ENCODE measurements at places on chromosomes 3 and 15.

DNA sequence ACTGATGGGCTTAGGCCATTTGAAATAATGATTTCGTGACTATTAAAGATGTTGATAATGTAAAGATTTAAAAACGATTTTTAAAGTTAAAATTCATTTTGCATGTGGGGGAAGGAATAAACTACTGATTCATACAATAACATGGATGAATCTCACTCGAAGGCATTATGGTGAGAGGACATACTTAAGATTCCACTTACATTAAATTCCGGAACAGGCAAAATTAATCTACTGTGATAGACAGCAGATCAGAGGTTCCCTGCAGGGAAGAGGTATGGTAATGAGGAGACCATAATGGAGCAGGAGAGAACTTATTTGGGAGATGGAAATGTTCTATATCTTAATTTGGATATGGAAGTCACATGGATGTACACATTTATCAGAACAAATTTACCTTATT, 28.4 kb upstream of the RAB6B start:
- DNase-seq = no peak

DNA sequence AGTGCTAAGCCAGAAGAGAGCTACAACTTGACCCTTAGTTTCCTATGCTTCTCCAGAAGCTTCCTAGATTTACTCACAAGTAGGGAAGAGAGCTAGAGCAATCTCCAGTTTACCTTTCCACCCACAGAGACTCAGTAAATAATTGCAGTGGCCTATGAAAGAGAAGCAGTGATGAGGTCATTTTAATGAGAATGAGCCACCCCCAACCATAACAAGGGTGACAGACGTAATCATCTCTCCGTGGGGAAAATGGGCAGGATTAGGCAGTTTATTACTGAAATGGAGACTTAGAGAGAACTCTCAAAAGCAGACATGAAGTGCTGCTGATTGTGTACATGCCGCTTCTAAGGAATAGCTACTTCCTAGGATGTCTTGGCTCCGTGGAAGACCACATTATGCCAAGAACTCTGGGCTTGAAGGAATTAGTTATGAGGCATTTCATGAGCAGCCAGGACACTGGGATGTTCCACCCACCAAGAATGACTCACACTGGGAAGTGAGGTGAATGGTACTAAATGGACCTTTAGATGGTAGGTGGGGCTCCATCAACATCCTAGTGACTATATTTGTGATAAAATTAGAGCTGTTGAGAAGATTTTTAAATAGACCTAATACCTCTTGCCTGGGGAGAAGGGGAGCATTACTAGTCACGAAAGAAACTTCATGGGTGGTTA, 160.9 kb downstream of the EDEM1 start:
- DNase-seq = peak; percentile 27

- DNase-seq = no peak
Measured at GRCh38 chr3:180283251-180283650, 246.5 kb upstream of the PEX5L start.

- DNase-seq = no peak
Measured at GRCh38 chr15:80691575-80691974, 3.5 kb upstream of the ABHD17C start.

GRCh38 chr3:197021231-197021630, 8.4 kb downstream of the MELTF start:
- DNase-seq = no peak

DNA sequence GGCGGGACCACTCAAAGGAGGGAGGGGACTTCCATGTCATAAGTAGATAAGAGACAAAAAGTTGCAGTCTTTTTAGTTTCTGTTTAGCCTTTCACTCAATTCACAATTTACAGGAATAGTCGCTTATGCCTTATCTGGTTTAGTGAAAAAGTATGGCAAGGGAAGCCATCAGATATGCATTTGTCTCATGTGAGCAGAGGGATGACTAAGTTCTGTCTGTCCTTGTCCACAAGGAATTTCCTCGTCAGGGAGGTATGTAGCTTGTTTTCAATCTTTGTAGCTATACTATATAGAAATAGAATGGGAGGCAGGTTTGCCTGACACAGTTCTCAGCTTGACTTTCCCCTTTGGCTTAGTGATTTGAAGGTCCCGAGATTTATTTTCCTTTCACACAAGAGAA, 882.8 kb downstream of the NAALADL2 start:
- no peak for DNase-seq

DNA sequence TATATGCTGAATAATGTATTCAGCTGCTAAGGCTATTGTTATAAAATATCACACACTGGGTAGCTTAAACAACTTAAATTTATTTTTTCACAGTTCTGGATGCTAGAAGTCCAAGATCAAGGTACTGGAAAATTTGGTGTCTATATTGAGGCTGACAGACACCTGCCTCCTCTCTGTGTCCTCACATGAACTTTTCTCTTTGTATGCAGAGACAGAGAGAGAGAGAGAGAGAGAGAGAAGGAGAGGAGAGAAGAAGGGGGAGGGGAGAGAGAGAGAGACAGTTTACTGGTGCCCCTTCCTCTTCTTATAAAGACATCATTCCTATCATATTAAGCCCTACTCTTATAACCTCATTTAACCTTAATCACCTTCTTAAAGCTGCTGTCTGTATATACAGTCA, 320.1 kb upstream of the THBS1 start:
- no peak for DNase-seq

DNA sequence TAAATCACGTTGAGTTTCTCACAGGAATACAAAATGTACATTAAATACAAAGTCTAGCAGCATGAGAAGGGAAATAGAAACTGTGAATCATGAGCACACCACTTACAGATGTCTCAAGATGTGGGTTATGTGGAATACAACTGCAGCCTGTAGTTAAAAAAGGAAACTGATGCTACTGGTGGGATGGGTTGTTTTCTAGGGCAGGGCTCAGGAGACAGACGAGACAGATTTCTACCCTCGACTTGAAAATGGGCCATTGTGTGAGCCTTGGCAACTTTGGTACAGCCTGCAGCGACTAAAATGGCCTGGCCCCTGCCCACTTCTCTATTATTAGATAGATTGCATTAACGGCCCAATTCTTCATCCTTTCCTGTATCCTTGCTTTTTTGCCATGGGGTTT, 293.1 kb downstream of the SUCLG2 start:
- DNase-seq = no peak

DNA sequence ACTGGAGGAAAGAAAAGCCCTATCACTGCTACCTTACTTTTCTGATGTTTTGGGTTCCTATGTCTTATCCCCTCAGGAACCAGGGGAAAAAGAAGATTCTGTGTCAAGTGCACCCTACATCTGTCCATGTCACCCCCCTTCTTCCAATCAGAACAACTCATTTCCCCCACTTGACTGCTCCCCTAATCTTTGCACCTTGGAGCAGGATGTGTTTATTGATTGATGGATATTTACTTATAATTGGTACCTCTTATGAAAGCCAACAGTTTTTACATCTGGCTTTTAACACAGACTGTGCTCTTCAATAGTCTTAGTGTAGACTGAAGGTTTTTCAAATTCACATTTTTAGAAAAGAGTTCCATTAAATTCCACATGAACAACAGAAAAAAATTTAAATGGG, 33.3 kb downstream of the LIPC start:
- DNase-seq = no peak

GRCh38 chr3:107767897-107768605, 245.3 kb downstream of the BBX start:
- no peak for DNase-seq

GRCh38 chr3:43465109-43465508, 156.7 kb downstream of the ANO10 start:
- DNase-seq = no peak

DNA sequence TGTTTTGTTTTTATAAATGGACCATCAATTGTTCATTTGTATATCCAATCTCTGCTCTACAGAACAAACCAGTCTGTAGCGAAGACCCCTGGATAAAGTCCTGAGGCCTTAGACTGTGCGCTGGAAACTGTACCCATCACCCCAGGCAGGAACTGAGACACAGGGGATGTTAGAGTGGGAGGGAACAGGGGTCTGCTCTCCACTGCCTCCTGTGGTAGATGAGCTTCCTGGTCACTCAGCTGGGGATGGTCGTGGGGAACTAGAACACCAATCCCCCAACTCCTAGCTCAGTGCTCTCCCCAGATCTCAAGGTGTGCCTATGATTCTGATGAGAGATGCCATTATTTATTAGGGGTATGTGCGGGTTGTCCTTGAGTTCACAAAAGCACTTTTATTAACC, 340.2 kb upstream of the IGF1R start:
- DNase-seq = no peak

- no peak for DNase-seq
Measured at GRCh38 chr3:35709691-35710090, 70.4 kb downstream of the ARPP21 start.

DNA sequence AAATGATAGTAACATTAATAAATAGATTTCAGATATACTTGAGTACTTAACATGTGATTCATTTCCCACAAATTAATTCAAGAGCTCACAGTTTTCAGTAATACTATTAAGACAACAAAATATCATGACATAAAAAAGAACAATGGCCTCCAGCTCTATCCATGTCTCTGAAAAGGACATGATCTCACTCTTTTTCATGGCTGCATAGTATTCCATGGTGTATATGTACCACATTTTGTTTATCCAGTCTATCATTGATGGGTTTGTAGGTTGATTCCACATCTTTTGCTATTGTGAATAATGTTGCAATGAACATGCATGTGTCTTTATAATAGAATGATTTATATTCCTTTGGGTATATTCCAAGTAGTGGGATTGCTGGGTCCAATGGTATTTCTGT, 1012.8 kb upstream of the ALCAM start:
- no peak for DNase-seq

GRCh38 chr3:84946240-84946639, 12.5 kb upstream of the CADM2 start:
- DNase-seq = no peak

DNA sequence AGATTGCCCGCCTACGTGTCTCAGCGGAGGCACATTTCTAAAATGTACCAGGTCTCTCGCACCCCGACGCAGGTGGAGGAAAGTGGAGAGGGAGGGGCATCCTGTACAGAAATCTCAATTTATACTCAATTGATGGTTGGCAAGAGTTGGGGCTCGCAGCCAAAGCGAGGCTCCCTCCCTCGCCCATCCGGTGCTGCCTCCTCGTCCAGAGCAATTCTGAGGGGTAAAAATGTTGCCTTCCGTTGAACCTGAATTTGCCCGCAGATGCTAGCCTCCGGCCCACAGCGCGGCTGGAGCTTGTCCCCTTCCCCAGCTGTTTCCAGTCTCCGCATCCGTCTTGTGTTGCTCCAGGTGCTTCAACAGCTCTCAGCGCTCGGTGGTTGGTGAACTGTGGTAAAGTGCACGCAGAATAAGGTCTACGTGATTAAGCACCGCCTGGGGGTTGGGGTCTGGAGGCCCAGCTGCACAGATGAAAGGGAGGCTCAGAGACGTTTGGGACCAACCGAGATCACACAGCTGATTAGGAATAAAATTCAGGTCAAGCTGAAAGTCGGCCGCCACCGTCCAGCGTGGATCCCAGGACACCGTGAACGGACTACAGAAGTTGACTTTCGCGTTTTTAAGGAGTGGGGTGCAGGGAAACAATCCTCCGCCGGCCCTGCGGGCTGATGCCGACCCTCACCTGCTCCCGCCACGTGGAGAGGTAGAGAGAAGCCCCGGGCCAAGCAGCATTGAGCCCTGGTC, 846 bp upstream of the POLG start:
- peak; percentile 84 for DNase-seq

DNA sequence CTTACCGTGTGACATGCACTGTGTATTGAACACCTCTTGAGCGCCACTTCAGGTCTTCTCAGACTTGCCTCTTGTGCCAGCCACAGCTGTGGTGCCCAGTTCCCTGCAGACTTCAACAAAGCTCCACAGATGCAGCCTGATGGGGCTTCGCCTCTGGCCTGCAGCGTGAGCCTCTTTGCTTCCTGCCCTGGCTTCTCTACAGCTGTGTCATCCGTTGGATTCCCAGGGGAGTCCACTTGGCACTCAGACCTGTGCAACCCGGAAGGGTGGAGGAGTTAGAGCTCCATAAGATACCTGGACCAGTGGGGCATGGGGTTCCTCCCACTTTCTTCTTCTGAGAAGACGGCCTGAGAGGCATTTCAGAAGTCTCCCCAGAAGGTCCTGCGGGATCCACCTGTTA, 57.7 kb upstream of the BNIP2 start:
- peak; percentile 84 for DNase-seq

- no peak for DNase-seq
Measured at GRCh38 chr3:118436697-118437262, 597.9 kb downstream of the IGSF11 start.
